ENCODE measurements at places on chromosomes 3 and 15.

DNA sequence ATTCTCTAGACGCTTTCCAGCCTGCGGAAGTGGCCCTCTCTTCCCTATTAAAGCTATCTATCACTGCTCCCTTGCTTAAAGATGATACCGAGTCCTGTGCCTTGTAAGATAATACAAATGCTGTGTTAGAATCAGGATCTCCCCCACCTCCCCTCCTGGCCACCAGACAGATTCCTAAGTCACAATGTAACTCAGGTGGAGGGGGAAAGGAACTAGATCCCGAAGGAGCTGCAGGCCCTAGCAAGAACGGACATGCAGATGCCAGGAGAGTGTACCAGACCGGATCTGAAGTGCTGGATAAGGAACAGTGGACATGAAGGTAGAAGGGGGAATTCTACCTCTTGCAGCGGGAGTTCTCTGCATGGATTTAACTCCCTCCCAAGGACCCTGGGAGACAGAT lies 230.7 kb upstream of the LYSMD4 start:
- peak; percentile 54 for DNase-seq

- no peak for DNase-seq
These were observed 43.3 kb downstream of the CNTN3 start for GRCh38 chr3:74571118-74571517.

GRCh38 chr3:143314251-143315093 lies 194.9 kb downstream of the CHST2 start:
- no peak for DNase-seq

DNA sequence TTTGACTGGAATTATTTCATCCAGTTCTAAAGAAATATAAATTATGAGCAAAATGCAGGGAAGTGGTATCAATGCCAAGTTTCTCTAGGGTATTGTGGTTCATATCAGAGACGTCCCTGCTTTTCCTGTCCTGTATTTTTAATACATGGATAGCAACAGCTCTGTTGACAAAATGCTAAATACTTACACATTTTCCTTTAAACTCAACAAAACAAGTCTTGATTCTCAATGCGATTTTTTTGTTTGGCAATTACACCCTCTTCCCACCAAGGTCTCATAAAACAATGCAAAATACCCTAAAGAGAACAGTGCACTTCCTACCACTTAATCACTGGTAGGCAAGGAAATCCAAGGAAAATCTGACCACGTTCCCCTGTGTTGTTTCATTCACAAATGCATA lies 120.0 kb downstream of the DUT start:
- no peak for DNase-seq
